CD8-positive, alpha-beta T cell (primary cell): ENCODE measurements at places on chromosomes 1 and 21.
A peak's percentile ranks its signal among the peaks of the same experiment; 100 is the strongest.

DNA sequence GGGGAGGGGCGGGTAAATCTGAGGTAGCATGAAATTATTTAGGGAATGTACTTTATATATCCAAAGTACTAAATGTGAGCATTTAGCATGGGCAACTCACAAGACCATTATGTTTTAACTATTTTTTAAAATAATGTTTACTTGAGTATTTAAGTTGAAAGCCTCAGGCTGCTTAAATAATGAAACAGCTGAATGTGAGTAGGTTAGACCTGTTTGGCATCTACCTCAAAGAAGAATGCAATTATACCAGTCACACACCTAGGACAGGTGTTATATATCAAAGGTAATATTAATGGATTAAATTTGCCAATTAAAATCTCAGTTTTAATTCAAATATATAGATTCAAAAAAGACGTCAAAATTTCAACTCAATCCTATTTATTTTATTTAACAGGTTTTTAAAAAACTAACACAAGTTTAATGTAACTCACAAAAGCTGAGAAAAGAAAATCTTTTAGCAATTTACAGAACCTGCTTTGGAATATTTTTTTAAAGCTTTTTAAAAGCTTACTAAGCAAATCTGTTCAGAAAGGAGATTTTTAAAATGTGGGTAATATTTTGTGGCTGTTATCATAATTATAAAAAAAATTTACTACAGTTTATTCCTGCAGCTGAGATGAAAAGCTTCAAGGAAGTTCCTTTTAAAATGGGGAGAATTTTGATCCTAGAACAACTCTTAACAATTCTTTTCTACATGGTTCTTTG lies 104.6 kb upstream of the LBR start:
- DNase-seq, result no peak

- DNase-seq, result no peak
Observed at GRCh38 chr21:45893740-45894449, 87.7 kb upstream of the COL6A1 start.

- DNase-seq, result no peak
Observed at GRCh38 chr1:91281782-91282181, 122.9 kb downstream of the HFM1 start.

DNA sequence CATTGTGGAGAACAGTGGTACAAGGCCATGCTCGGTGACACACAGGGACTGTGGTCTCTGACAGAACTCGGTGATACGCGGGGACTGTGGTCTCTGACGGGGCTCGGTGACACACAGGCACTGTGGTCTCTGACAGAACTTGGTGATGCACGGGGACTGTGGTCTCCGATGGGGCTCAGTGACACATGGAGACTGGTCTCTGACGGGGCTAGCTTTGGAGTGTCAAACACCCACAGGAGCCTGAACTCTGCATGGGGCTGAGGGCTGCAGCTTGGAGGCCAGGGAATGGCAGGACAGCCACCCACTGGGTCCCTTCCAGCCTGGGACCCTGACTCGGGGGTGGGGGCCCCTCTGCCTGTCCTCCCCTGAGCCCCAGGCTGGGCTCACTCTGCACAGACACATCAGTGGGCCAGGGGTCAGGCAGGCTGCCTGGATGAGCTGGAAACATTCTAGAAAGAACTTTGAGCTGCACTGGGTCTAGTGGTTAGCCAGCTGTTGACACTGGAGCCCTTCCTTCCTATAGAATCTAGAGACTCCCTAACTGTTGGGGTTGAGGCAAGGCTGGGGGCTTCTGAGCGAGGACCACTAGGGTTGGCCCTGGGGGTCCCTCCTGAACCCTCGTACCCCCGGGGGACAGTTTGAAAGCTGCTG lies 49.8 kb downstream of the DISP3 start:
- no peak for DNase-seq

GRCh38 chr21:45586289-45586858 lies 44.1 kb upstream of the SLC19A1 start:
- DNase-seq, result no peak

DNA sequence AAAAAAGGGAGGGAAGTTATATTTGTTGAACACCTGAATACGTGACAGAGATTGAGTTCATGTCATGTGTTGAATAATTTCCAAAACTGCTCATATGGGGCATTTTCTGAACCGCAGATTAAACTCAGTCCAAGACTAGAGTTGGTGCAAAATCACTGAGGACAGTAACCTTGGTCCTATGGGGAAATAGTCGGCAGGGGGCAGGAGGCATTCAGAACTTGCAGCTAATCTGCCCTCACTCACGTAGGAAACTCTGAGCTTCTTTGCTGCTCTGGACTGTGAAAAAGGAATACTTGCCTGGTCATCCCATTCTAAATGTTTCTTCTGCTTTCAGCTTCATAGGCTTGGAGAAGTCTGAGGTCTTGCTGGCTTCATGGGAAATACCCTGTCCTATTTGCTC lies 228.3 kb upstream of the ZP4 start:
- DNase-seq, result no peak

- DNase-seq, result no peak
Observed at GRCh38 chr1:23848673-23849616, 19.1 kb downstream of the FUCA1 start.

- no peak for DNase-seq
Observed at GRCh38 chr1:202207292-202207691, 13.7 kb downstream of the LGR6 start.

DNA sequence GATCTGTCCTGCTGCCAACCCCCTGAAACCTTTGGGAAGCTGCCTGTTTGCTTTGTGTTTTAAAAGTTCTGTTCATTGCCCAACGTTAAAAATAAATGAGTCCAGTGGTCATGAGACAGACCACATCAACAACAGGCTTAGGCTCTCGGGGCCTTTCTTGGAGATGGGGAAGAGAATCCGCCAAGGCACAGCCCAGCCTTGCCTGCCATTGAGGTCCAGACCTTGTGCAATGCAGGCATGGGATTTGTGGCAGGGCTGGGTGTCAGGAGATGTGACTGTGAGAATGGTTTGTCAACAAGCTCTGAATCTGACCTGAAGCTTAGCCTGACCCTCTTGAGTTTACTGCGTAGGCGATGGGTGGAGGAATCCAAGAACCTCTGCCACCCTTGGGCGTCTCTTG lies 4.2 kb downstream of the SPSB1 start:
- DNase-seq, result no peak

DNA sequence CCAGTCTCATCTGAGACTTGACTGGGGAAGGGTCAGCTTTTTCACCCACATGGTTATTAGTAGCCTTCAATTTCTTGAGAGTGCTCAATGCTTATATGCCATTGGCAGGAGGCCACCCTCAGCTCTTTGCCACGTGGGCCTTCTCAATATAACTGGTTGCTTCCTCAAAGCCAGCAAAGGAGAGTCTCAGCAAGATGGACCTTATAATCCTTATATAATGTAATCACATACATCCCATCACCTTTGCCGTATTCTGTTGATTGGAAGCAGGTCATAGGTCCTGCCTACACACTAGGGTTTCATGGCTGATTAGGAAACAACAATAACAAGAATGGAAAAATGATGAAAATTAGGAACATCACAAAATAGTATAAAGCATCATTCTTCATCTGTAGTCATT lies 22.9 kb downstream of the TSEN15 start:
- DNase-seq, result no peak

- no peak for DNase-seq
Observed at GRCh38 chr1:11458811-11459275, 20.1 kb upstream of the DISP3 start.

- no peak for DNase-seq
Observed at GRCh38 chr1:179761846-179762640, 19.0 kb downstream of the FAM163A start.

GRCh38 chr1:172946814-172947507 lies 103.8 kb downstream of the TNFSF18 start:
- DNase-seq, result no peak

DNA sequence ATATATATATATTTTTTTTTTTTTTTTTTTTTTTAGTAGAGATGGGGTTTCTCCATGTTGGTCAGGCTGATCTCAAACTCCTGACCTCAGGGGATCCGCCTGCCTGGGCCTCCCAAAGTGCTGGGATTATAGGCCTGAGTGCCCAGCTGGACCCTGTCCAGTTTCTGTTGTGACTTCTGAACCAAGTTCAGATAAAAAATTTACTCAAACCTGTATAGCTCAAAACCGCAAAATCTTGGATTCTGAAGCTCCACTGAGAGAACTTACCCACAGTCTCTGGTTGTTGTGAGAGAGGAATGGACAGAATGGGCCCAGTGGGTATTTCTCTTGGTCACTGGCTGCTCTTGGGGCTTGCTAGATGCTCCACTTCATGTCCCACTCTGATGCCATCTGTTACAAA lies 76.4 kb downstream of the HS2ST1 start:
- DNase-seq, result no peak

DNA sequence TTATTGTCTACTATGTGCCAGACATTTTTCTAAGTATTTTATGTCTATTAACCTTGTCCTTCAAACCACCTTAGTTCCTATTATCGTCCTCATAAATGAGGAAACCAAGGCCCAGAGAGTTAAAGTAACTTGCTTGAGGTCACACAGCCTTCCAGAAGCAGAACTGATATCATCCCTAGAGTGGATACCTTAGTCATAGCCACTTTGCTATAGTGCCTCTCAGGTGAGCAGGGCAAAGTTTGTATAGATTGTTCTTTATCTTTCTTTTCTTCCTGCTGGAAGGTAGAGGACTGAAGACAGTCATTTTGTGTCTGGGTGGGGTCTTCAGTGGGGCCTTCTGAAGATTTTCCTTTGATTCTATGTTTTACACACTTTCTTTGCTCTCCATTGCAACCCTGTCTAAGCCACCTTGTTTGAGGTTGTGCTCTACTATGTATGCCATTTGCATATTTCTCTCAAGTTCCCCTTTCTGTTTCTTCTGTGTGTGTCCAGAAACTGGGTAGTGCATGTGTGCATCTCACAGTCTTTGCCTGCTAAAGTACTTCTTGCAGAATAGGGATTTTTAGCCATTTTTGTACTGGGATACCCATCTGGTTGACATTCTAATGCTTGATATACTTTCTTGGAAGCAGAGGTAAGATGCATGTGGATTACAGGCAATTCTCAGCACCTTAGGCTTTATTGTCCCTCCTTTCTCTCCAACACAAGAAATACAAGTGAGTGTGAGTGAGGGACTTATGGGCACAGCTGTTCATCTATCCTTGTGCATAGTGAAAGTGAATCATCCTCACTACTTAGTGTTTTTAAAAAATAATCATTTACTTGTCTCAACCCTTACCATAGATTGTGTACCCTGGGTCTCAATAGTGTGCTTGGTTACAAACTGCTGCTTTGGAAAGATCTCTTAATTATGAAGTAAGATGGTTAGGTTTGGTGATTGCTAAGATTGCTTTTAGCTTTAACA lies 207.6 kb upstream of the HMCN1 start:
- DNase-seq, result no peak

DNA sequence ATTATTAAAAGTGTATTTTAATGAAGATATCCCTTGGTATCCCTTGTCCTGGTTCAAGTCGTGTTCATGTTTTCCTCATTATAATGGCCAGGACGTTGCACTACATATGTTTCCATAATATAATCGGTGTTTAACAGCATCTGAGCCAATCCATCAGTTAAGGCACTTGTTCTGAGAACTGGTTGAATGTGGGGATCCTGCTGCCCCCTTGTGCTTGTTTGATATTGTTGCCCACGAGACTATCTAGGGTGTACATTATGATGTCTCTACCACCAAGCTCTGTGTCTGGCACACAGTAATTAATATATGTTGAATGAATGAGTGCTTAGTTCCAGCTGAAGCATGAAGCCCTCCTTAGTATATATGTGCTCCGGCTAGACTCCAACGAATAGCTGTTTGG lies 193.0 kb downstream of the CACNA1E start:
- DNase-seq, result no peak

GRCh38 chr1:218760601-218761570 lies 412.8 kb upstream of the LYPLAL1 start:
- DNase-seq, result no peak

- DNase-seq, result no peak
Observed at GRCh38 chr21:35002879-35003722, 46.0 kb downstream of the RUNX1 start.

GRCh38 chr1:4085546-4085945 lies 185.5 kb upstream of the C1orf174 start:
- no peak for DNase-seq

DNA sequence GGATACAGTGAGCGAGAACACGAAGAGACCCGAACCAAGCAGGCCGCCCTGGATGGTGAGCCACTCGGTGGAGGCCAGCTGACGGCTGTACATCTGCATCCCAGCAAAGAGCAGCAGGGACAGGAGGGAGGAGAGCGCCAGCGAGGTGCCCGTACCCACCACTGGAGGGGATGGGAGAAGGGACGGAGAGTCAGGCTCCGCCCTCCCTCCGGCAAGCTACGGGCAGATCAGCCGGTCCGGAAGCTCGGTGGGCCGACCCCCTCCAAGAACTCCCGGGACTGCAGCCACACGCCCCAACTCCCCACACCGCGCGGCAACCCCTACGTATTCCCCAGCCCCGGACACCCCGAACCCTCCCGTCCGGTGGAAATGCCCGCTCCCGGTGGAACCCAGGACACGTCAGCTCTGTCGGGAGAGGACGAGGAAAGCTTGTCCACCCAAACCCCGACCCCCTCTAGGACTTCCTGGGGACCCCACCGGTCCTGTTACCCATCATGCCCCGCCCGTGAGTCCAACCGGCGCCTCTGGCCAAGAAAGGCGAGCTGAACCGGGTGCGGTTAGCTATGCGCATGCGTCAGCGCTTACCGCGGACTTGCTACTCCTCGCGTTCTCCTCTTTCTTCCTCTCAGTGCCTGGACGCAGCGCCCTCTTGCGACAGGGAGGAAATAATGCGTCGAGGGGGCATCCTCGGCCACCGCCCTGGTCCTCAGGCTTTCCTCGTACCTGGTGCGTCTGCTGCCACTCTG lies at the start of gene KRTCAP2:
Gene KRTCAP2 (minus strand): TSS at position 573 of the 746 bp plus-strand sequence. CDS start 80 bp downstream, at position 493.
- peak; percentile 87 for DNase-seq

DNA sequence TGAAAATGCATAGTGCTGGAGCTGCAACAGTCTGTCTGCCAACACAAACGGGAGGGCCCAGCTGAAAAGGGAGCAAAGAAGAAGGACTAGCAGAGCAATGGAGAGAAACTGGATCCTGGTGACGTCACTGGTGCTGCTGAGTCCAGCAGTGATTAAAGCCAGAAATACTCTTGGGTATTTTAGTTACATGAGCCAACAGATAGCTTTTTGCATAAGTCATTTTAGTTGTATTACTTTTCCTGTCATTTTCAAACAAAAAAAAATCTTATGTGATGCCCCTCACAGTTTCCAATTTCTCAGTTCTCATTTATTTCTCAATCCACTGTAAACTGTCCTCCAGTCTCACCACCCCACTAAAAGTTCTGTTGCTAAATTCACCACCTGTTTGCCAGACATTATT lies 38.7 kb upstream of the NEK7 start:
- no peak for DNase-seq

- no peak for DNase-seq
Observed at GRCh38 chr1:222794656-222795474, 20.0 kb upstream of the DISP1 start.

DNA sequence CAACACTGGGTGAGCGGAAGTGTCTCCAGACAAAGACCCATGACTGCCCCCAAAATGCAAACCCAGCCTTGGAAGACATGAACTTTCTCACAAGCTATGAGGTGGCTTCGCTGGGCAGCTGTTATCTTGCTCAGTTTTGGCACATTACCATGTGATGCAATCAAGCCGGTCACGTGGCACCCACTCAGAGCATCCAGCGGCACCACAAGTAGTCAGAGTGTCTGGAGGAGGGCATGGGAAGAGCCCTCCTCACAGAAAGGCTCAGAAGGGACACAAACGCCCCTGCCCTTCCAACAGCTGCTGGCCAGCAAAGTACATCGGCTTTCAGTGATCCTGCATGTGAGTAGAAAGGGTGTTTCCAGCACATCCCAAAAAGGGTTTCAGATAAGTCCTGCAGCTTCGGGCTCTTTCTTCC lies 145.5 kb upstream of the IRF2BP2 start:
- no peak for DNase-seq
